Activated CD4-positive, alpha-beta T cell treated with anti-CD3 and anti-CD28 coated beads, Interleukin-2, amount 10 ng/mL, durations not matched to agents 7 days and 5 days (primary cell): ENCODE measurements at places on chromosomes 4 and X. TPM values are rescaled to one million over a fixed set of nuclear protein-coding genes. Genes with fewer than 3 reads are reported as not detected.

DNA sequence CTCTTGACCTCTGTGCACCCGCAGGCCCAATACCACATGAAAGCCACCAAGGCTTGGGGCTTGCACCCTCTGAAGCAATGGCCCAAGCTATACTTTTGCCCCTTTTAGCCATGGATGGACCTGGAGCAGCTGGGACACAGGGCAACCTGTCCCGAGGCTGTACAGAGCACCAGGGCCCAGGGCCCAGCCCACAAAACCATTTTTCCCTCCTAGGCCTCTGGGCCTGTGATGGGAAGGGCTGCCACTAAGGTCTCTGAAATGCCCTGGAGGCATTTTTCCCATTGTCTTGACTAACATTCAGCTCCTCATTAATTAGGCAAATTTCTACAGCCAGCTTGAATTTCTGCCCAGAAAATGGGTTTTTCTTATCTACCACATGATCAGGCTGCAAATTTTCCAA lies 79.9 kb upstream of the GABRA3 start:
- H3K4me3 ChIP-seq, result no peak overlapping the region
- no peaks in the 10 kb centered on the region for H3K27me3 ChIP-seq
- H3K4me1 ChIP-seq, result no peaks in the 10 kb centered on the region

DNA sequence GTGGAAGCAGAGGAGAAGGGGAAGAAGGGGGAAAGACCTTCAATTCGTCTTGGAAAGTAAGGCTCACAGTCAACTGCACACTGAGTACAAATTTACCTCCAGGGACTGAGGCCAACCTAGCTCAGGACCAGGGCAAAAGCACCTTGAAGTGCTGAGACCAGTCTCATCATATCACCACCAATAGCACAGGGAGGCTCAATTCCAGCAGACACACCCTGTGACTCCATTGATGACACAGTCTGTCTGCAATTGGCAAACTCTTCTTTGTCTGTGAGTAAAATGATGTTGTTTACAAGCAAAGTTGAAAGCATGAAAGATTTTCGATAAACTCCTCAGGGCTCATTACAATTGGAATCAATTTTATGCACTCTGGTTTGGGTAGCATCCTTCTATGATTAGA lies 32.3 kb downstream of the TRIML1 start:
- no peaks in the 10 kb centered on the region for H3K27me3 ChIP-seq
- H3K4me1 ChIP-seq, result no peaks in the 10 kb centered on the region
- H3K4me3 ChIP-seq, result no peak overlapping the region
- DNase-seq, result no peak
- no peak overlapping the region for H3K27ac ChIP-seq
- H3K36me3 ChIP-seq, result no peaks in the 10 kb centered on the region

DNA sequence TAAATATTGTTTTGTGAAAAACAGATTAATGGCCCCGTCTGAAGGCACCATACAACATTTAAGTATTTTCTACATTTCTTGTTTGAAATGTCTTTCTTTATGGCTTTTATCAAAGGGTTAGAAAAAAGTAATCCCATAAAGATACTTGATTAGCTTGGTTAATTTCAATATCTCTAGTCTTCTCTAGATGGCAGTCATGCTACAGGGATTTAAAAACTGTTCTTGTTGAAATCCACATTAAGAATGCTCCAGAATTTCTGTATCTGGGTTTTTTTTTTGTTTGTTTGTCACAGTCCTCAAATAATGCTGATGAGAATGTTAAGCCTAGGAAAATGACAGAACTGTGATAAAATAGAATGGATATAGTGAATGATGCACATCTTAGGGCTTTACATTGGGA lies 109.0 kb upstream of the AADAT start:
- no peak overlapping the region for H3K27ac ChIP-seq
- no peaks in the 10 kb centered on the region for H3K27me3 ChIP-seq
- no peak for DNase-seq
- no peak overlapping the region for H3K4me3 ChIP-seq
- no peaks in the 10 kb centered on the region for H3K36me3 ChIP-seq

DNA sequence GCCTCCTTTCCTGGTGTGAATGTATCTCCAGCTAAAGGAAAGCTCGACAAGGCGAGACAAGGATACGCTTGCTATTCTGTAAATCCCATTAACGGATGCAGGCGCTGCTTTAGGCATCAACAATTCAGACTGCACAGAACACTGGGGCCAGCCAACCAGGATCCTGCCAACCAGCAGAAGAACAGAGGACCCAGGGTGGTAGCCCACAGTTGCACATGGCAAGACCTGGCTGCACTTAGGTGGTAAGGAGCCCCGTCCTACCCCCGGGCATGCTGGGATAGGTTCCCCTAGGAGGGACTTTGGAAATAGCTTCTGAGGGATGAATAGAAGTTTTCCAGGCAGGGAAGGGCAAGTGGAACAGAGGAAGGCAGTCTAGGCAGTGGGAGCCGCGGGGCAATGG lies 20.7 kb downstream of the PSAPL1 start:
- H3K27ac ChIP-seq, result no peak overlapping the region
- no peak overlapping the region for H3K4me3 ChIP-seq
- H3K4me1 ChIP-seq, result no peaks in the 10 kb centered on the region
- peaks cover 3% of the 10 kb centered on the region for H3K27me3 ChIP-seq
- no peak for DNase-seq
- H3K36me3 ChIP-seq, result no peaks in the 10 kb centered on the region

Gene ARMCX2
- total RNA-seq, result 2.4 TPM

- peaks cover 2% of the 10 kb centered on the region for H3K36me3 ChIP-seq
- H3K4me1 ChIP-seq, result peaks cover 16% of the 10 kb centered on the region
- DNase-seq, result no peak
Observed at GRCh38 chrX:7149411-7149810, 1.5 kb upstream of the PUDP start.

DNA sequence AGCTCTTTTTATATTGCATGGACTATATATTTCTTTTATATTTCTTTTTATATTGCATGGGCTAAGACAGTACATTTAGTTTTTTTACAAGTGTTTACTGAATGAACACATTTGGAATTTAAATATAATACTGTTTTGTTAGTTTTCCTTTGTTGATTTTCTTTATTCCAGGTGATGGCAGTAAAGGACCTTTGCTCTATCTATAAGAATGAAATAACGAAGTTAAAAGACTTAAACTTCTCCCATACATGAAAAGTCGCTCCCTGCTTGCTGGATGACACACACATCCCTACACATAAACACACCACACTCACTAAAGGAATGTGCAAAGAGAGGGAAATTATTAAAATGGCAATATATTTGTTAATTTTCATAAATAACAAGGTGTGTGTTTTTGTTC lies 102.5 kb upstream of the ANXA10 start:
- no peak for DNase-seq
- no peaks in the 10 kb centered on the region for H3K4me1 ChIP-seq
- no peak overlapping the region for H3K4me3 ChIP-seq
- H3K27me3 ChIP-seq, result no peaks in the 10 kb centered on the region
- no peak overlapping the region for H3K27ac ChIP-seq

GRCh38 chrX:24266996-24267395 lies 46.9 kb downstream of the SUPT20HL2 start:
- H3K36me3 ChIP-seq, result no peaks in the 10 kb centered on the region
- peaks cover 2% of the 10 kb centered on the region for H3K27me3 ChIP-seq
- H3K4me1 ChIP-seq, result peaks cover 16% of the 10 kb centered on the region
- H3K27ac ChIP-seq, result no peak overlapping the region
- no peak for DNase-seq
- no peak overlapping the region for H3K4me3 ChIP-seq

- no peaks in the 10 kb centered on the region for H3K27me3 ChIP-seq
- no peak overlapping the region for H3K27ac ChIP-seq
- no peaks in the 10 kb centered on the region for H3K4me1 ChIP-seq
- no peak for DNase-seq
Observed at GRCh38 chrX:76921176-76921575, 493.7 kb downstream of the MAGEE1 start.

GRCh38 chr4:80266902-80267380 lies 477 bp downstream of the FGF5 start:
- no peak overlapping the region for H3K27ac ChIP-seq
- H3K36me3 ChIP-seq, result no peaks in the 10 kb centered on the region
- H3K4me3 ChIP-seq, result peak overlapping the region; percentile 33
- H3K27me3 ChIP-seq, result peaks cover 85% of the 10 kb centered on the region
- H3K4me1 ChIP-seq, result peaks cover 22% of the 10 kb centered on the region
